GM03348 (cell line): ENCODE measurements at places on chromosomes 12 and 14.
A peak's percentile ranks its signal among the peaks of the same experiment; 100 is the strongest.

DNA sequence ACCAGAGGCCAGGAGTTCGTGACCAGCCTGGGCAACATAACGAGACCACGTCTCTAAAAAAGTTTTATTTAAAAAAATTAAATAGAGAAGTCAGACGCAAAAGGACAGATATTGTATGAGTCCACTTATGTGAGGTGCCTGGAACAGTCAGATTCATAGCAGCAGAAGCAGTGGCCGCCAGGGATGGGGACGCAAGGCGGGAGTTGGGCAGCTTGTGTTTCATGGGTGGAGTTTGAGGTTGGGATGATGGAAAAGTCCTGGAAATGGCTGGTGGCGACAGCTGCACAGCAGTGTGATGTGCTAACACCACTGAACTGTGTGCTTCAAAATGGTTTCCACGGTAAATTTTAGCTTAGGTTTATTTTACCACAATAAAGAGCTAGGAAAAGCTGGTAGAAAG, 57.6 kb upstream of the DDX11 start:
- no peak for DNase-seq

GRCh38 chr14:69281450-69282169, 21.7 kb downstream of the GALNT16 start:
- no peak for DNase-seq

- no peak for DNase-seq
Measured at GRCh38 chr12:112833267-112833666, 41.7 kb downstream of the RPH3A start.

DNA sequence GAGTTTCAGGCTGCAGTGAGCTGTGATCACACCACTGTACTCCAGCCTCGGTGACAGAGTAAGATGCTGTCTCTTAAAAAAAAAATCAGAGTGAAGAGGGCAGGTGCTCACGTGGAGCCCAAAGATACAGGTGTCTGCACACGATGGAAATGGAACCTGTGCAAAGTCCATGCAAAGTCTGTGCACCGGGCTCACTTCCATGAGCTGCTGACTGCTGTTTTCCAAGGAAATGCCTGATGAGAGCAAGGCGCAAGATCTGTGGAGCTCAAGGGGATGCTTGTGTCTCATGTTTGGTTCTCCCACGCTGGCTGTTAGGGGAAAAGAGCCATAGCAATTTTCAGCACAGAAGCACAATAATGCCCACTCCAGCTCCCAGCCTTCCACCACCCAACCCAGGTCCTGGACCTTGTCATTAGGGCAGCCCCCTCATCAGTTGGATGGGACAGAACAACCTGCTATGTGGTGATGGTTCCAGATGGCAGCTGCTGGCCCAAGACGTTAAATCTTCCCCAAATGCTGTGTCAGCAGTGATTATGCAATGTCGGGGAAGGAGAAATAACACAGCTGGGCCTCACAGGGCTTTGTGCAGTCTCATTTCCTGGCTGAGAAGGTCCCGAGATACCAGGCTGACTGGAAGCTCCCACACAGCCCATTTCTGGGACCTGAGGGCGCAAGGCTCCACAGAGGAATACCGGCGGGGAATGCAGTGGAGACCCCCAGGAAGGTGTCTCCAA, 27.9 kb upstream of the DICER1 start:
- DNase-seq, result peak; percentile 35

DNA sequence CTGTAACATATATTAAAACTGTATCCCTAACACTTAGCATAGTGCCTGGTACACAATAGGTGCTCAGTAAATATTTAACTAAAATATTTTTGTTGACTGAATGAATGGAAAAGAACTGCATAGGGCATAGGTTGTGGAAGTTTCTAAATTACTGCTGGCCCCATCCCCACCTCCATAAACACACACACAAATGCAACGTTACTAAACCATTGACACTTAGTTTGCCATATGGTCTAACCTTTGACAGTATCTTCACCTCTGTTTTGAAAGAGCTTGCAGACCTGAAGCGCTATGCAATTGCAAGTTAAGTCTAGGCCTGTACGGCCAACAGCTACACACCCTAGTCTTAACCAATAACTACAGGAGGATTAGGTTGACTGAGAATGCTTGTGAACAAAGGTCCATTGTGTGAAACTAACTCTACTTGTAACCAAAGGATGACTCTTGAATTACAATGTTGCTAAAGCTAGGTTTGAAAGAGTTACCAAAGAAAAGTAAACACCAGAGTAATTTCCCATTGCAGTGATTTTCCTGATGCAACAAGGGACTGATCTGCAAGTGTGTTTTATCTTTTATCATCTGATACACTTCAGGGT, 924 bp upstream of the MANSC1 start:
- no peak for DNase-seq

DNA sequence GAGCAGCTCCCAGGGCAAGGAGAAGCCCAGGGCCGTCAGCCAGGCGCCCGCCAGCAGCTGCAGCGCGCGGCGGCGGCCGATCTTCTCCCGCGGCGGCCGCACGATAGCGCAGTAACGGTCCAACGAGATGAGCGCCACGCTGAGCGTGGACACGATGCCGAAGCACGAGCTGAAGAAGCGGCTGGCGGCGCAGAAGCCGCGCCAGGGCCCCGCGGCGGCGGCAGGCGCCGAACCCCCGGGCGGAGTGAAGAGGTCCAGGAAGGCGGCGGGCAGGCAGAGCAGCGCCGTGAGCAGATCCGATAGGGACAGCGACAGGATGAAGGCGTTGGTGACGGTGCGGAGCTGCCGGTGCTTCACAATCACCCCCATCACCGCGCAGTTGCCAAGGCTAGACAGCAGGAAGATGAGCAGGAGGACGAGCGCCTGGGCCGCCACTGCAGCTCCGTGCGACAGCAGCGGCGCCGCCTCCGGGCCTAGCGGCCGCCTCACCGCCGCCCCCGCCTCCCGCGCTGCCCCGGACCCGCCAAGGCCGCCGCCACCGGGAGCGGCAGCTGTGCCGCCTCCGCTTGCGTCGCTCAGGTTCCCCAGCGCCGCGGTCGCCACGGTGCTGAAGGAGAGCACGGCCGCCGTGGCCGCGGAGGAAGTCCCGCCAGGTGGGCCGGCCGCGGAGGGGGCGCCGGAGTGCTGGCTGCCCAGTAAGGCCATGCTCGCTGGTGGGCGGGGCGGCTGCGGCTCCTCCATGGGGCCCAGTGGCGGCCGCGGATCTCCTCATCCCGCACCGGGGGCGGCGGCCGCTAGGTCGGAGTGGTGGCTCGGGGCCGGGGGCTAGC, 479 bp downstream of the GPR135 start:
- DNase-seq, result peak; percentile 77

GRCh38 chr12:12613344-12613743, 1.7 kb downstream of the CREBL2 start:
- DNase-seq, result no peak

GRCh38 chr14:62213516-62213915, 451.3 kb downstream of the SNAPC1 start:
- no peak for DNase-seq

DNA sequence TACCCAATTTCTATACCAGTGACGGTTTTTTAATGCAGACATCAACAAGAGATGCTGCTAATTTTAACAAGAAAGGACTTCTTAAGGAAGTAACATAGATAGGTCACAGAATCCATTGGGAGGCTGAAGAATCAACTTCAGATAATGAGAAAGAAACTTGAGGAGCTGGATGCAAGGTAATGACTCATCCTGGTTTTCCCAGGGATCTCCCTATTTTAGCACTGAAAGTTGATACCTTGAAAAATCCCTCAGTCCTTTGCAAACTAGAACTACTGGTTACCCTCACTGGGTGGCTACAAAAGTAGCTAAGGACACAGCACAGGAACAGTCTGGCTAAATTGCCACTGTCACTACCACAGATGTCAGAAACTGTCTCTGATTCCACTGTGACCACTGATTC, 561.9 kb downstream of the FLRT2 start:
- no peak for DNase-seq

GRCh38 chr14:54667764-54668163, 100.8 kb downstream of the SAMD4A start:
- DNase-seq, result no peak

DNA sequence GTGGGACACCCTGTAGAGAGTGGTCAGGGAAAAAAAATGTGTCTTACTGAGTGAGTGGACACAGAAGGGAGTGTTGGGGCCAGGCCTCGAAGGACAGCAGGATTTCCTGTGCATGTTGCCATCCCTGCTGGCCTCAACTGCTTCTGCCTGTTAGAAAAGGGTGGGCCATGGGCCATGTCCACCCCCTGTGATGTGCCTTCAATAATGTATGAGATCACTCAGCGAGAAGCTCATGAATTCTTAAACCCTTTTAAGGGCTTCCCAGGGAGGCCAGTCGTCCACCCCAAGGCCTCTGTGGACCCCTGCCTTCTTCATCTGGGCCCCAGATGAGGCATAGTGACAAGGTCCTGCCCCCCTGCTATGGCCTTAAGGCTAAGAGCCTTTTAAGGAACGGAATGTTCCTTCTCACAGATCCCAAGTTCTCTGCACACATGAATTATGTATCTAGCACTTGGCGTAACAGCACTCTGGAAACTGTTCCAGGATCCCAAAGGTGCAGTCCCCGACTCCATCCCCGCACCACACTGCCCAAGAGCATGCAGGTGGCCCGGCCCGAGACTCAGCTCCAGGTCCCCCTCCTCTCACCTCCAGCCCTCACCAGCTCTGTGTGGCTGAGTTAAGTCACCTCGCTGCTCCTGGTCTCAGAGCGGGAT, 8.9 kb upstream of the C14orf132 start:
- no peak for DNase-seq

DNA sequence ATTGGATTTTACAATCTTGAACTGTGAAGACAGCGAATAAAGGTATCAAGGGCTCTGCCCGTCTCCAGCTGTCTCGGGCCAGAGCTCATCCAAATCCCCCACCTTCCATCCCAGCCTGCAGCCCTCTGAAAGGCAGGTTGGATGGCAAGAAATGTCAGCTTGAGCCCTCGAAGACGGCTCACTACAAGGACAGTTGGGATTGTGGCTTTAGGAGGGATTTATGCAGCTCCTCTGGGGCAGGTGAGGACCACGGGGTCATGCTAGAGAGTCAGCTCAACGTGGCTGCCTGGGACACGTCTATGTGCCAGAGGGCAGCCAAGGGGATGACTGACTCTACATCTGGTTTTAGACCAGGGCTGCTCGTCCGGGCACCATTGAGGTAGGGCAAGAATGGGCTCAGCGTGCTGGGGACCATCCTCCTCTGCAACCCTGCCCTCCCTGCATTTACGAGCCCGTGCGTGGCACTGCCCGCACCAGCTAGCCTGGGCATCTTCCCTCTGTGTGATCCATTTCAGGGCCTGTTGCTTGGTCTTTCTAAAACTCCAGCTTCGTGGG, 16.2 kb downstream of the MVK start:
- no peak for DNase-seq

DNA sequence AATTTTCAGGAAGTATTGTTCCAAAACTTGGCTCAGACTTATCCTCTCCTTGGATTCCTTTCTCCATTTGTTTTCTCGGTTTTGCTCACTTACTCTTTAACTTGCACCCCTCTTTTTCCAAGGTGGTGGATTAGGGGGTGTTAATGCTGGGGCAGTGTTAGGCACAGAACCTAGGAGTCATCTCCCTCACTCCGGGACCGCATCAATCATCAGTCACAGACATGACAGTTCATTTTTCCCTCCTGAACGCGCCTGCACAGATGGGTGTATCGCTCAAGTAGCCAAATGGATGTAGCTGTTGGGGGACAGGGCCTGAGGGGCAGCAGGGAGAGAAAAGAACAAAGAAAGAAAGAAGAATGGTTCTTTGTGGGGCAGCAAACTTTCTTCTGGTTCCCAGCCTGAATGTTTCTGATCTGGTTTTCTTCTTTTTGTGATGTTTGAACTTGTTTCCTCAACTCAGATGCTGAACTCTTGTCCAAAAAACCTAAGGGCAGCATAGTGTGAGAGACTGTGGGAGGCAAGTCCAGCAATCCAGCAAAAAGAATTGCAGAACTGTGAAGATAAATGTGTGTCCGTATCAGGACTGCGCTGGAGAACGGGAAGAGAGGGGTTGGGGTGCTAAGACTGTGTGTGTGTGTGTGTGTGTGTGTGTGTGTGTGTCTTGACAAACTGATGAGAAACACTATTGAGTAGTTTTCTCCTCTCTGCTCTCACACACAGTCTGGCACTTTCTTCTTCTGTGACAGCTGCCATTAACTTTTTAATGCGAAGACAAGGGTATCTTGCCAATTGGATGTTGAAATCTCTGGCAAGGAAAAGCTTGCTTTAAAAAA, 131.1 kb downstream of the FBXL14 start:
- no peak for DNase-seq

GRCh38 chr12:44307506-44308168, 471.8 kb downstream of the TMEM117 start:
- DNase-seq, result no peak
